CD4-positive, alpha-beta T cell (primary cell): ENCODE measurements at places on chromosomes 7 and 10.

GRCh38 chr7:139613971-139614411 is 90.5 kb downstream of the CLEC2L start:
- no peak for DNase-seq

- no peak for DNase-seq
Measured at GRCh38 chr10:94251568-94251967, 111.2 kb downstream of the NOC3L start.

- no peak for DNase-seq
Measured at GRCh38 chr7:95688931-95689495, 83.3 kb upstream of the DYNC1I1 start.

DNA sequence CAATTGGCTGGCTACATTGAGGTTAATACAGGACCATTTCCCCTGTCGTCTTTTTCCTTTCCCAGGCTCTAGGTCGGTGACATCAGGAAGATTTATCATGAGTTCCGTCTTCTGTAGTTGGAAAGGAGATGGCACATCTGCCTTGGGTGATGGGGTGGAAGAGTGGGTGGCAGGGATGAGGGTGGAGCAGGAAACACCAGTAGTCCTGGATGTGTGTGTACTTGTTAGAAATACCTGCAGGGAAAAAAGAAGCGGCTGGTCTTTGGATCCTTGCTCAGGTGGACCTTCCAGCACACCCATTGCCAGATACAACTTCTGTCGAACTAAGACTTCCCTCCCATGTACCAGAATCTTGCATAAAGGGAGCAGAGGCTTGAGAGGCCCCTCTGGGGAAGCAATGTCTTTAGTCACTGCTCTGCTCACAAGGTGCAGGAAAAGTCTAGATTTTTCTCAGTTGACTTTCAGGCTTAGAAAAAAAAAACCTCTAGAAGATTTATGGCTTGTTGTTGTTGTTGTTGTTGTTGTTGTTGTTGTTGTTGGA is 516.8 kb upstream of the GALNT17 start:
- no peak for DNase-seq

GRCh38 chr7:128911423-128912031 is 1.0 kb upstream of the KCP start:
- DNase-seq = no peak

DNA sequence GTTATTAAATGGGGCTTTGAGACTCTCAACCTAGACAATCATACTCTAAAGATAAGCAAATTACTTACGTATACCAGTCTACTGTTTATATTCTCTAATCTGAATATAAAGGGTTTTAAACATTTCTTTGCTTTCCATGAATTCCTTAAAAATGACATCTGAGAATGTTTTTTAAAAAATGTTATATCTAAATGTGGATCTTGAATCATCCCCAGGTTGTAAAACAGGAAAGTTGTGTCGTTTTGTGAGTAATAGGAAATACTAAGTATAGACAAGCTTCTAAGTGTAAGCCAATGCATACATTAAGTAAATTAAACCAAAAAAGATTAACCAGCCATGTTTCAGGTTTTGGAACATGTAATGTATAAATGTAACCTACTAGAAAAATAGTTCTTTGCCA is 26.8 kb downstream of the ADD3 start:
- no peak for DNase-seq

GRCh38 chr10:121683366-121683765 is 85.1 kb upstream of the FGFR2 start:
- DNase-seq = no peak
